Astrocyte of the cerebellum (primary cell): ENCODE measurements at places on chromosomes 11 and 22.

GRCh38 chr11:65438257-65439151 lies 15.9 kb downstream of the NEAT1 start:
- DNase-seq = no peak

GRCh38 chr11:112156956-112157766 lies 6.7 kb downstream of the IL18 start:
- peak; percentile 99 for DNase-seq

GRCh38 chr11:116860303-116860702 lies 22.9 kb upstream of the APOA1 start:
- no peak for DNase-seq

DNA sequence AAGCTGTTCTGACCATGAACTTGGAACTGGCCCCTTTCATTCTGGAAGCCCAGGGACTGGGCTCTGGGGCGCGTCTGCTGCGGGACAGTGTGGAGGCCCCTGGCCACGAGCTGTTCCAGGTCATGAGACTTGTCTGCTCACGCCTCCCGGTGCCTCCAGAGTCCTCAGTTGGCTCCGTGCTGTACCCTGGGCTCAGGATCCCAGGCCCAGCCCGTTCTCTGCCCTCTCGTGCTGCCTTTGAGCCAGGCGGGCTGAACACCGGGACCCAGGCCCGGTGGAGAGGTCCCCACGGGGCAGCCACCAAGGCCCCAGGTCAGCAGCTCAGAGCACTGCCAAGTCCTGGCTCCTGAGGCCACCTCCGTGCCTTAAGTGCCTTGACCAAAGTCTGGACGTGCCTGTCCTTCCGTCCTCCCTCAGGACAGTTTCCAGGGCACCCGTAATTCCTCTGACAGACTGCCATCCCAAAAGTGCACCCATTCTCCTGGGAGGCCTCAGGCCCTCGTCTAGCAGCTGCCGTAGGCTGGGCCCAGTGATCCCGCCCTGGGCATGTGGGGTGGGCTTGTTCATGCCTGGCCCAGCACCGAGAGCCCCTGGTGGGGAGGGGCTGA lies 36.3 kb upstream of the PPARA start:
- DNase-seq = no peak

GRCh38 chr11:67262731-67263675 lies 3.3 kb upstream of the GRK2 start:
- DNase-seq = peak; percentile 39

GRCh38 chr11:1557904-1558774 lies 13.9 kb downstream of the DUSP8 start:
- DNase-seq = peak; percentile 35

- DNase-seq = no peak
Observed at GRCh38 chr22:30742291-30743256, 47.9 kb downstream of the OSBP2 start.

DNA sequence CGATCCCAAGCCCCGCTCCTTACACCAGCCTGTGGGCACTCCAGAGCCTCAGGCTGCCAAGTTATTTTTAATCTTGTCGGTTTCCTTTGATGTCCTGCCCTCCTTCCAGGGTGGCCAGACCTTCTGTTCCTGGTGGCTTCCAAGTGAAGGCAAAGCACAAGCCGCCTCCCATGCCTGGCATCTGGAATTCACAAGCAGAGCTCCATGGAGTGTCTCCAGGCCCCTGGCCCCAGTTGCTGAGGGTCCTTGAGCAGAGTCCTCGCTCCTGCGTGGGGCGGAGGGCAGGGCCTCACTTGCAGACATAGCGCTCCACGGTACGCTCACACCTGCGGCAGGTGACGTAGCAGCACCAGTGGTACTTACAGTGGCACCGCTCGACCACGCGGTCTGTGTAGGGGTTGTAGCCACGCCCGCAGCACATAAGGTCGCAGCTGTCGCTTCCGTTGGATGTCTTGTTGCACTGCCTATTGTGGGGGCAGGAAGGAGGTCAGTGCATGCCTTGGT lies 19.5 kb downstream of the WNT11 start:
- no peak for DNase-seq

GRCh38 chr11:104522123-104522522 lies 358.2 kb upstream of the PDGFD start:
- DNase-seq = no peak

GRCh38 chr22:43330178-43331068 lies 12.7 kb downstream of the SCUBE1 start:
- DNase-seq = no peak

DNA sequence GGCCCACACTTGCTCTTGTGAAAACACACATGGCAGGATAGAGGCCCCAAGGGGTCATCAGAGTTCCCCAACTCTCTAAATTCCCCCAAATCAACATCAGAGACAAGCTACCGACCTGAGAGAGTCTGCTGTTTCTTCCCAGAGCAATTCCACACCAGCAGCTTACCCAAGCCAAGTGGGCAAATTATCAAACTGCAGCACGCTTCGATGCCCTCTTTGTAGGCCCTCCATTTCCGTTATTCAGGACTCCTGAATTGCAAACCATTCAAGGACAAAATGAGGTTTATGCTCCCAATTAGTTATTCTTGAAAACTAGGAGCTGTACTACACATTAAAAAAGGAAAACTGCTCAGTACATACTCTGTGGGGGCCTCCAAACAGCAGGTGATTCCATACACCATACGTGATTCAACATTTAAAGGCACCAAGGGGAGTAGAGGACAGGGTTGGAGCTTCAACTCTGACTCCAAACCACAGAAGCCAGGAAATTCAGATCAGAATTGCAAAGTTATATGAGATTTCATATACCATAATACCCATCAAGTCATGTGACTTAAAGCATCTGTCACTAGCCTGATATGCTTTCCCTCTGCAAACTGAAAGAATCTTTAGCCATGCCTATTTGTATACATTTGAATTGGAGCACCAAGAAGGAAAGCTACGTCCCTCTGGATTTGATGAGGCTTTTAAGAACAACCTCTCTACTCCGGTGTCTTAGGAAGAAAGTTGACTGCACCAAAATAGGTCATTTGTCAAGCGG lies 234.8 kb downstream of the CADM1 start:
- DNase-seq = no peak

GRCh38 chr22:41638124-41638523 lies 17.0 kb downstream of the XRCC6 start:
- no peak for DNase-seq

DNA sequence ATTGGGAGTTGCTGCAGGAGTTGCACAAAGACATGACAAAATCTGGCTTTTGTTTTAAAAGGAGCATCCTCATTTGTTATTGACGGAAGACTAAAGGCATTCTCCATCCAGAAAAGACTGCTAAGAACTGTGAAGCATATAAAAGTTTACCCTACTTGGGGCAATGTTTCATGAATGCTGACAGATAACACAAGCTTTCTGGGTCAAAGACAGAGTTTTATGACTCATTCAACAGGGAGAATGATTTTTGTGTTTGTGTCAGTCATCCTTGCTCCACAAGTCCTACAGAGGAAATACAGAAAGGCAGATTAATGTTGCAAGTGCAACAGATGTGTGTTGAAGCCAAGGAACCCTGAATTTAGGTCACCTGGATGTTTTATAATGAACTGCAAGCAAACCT lies 2.5 kb downstream of the GLYATL1 start:
- no peak for DNase-seq

DNA sequence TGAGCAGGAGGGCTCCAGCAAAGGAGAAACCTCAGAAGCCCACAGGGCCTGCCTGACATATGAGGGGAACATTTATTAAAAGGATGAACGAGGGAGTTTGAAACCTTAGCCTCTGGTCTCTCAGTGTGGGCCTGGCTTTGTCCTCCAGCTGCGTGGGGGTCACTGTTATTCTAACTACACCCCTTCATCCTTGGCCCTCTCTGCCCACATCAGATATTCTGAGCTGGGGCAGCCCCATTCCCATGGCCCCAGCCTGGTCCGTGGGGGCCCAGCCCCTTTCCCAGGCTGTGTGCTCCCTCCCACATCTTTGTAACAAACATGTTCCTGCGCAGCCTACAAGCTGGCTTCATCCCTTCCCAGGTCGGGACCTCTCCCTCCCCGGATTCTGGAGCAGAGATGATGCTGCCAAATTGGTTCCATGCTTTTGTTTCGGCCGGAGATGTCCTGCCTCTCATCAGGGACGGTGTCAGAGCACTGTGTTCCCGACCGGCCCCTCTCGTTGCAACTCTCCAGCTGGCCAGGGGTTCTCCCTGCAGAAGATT lies 4.0 kb downstream of the FXYD6 start:
- DNase-seq = no peak

DNA sequence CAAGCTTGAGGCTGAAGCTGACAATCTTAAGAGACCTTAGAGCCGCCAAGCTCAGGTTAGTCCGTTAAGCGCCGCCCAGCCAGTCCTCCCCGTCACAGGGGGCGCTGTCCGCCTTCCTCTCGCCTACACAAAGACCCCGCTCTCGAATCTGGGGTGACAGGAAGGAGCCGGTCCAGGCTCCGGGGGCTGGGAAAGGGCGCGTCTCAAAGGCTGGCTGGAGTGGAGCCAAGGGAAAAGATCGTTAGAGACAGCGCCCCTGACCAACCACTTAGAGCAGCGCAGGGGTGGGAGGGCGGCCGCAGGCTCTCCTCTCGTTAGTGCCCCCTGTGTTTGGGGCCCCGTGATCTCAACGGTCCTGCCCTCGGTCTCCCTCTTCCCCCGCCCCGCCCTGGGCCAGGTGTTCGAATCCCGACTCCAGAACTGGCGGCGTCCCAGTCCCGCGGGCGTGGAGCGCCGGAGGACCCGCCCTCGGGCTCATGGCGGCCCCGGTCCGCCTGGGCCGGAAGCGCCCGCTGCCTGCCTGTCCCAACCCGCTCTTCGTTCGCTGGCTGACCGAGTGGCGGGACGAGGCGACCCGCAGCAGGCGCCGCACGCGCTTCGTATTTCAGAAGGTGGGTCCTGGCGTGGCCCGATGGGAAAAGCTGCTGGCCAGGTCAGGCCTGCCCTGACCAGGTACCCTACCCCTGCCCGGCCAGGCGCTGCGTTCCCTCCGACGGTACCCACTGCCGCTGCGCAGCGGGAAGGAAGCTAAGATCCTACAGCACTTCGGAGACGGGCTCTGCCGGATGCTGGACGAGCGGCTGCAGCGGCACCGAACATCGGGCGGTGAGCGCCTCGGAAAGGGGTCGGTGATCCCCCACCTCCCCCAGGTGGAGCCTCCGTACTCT lies at the start of gene MUS81:
TSS of gene MUS81 (plus strand) at position 156 of the 887 bp plus-strand sequence. CDS start at position 477, 321 bp downstream.
- DNase-seq = peak; percentile 97

DNA sequence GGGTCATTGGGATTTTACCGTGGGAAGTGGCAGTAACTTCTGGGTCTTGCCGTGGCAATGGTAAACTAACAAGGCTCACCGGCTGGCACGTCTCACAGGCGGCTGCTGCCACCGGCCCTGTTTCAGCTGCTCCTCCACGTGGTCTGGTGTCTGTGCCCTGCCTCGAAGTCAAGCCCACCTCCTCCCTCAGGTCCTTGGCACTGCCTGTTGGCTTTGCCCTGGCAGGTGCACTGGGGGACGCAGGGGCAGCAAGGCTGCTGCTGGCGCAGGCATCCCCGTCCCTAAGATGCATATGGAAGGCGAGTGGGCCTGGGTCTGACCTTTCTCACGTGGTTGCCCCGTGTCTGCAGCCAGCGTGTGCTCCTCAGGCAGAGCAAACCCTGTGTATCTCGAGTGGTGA lies 783.6 kb downstream of the BRD1 start:
- DNase-seq = no peak

- no peak for DNase-seq
Observed at GRCh38 chr22:37396488-37397084, 30.7 kb downstream of the ELFN2 start.

DNA sequence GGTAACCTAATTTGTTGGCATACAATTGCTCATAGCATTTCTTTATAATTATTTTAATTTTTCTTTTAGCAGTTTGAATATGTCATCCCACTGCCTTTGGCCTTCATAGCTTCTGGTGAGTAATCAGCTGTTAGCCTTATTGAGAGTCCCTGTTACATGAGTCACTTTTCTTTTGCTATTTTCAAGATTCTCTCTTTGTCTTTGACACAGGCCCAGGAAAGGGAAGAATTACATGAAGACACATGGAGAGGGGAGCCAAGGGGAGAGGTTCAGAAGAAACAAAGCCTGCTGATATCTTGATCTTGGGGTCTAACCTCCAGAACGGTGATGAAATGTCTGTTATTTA lies 418.2 kb downstream of the METTL15 start:
- DNase-seq = no peak

DNA sequence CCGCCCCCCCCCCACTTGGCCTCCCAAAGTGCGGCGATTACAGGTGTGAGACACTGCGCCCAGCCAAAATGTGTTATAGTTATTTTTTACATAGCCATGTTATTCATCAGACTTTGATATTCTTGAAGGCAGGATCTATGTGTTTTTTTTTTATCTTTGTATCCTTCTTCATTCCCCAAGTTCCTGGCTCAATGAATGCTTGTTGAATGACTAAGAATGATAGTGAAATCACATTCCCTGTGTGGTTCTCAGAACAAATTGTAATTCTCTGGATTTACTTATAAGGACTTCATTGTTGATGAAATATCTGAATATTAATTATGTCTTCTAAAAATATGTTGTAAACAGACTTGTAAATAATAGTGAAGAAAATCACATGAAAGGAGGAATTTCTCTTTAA lies 33.5 kb downstream of the MMP7 start:
- DNase-seq = no peak

- no peak for DNase-seq
Observed at GRCh38 chr11:520428-521176, 13.6 kb upstream of the RNH1 start.

DNA sequence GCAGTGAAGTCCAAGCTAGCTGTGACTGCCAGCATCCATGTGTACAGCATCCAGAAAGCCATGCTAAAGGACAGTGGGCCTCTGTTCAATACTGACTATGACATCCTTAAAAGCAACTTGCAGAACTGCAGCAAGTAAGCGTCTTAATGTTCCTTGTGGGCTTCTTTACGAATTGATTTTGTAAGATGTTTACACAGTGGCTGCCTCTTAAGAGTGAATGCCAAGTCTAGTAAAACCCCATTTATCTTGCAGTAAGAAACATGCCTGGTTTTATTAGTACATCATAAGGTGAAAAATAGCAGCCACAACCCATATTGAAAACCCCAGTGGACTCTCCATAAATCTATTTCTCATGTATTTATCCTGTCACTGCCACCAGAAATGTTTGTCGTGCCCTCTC lies 20.5 kb downstream of the POLD3 start:
- DNase-seq = no peak

DNA sequence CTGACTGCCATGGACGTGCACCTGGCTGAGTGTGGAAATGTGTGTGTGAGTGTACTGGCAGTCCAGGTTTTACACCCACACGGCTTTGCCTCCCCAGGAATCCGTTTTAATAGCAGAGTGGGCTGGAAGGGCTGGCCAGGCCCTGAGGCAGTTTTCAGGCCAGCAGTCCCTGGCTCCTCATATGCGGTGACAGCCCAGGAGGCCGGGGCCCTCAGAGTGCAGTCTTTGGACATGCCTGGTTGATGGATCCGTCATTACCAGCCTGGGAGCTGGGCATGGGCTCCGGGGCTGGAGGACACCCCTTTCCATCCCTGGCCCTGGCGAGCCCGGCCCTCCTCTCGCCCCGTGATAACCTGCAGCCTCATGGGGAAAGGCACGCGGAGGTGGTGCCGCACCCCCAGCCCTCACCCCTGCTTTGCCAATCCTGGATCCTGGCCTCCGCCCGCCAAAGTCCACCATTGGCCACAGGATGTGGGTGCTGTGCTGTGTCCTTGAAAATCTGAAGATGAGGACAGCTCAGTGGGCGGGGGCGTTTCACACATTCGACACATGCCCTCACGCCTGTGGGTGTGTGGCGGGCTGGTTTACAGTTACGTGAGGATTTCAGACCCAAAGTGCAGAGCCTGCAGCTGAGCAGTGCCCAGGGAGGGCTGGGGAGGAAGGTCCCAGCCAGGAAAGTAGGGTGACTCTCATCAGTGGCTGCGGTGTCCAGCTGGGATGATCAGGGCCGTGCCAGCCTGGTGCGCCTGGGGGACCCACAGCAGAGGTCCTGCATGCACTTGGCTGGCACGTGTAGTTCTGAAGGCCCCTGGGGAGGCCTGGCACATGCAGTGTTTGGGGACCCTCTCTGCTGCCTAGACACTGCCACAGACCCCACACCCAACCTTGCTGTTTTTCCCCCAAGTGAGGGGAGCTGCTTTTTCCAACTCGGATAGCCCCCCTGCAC lies 55.1 kb downstream of the RTN4R start:
- no peak for DNase-seq
